ENCODE measurements at places on chromosomes 13 and 19.

DNA sequence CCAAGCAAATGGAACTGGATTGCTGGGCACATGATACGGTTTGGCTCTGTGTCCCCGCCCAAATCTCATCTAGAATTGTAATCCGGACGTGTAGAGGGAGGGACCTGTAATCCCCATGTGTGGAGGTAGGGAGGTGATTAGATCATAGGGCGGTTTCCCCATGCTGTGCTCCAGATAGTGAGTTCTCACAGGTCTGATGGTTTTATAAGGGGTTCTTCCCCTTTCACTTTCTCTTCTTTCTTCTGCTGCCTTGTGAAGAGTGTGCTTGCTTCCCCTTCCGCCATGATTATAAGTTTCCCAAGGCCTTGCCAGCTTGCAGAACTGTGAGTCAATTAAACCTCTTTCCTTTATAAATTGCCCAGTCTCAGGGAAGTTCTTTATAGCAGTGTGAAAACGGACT, 32.6 kb upstream of the MTIF3 start:
- DNase-seq, result no peak

GRCh38 chr19:4970558-4971423, 1.9 kb downstream of the KDM4B start:
- DNase-seq, result no peak

DNA sequence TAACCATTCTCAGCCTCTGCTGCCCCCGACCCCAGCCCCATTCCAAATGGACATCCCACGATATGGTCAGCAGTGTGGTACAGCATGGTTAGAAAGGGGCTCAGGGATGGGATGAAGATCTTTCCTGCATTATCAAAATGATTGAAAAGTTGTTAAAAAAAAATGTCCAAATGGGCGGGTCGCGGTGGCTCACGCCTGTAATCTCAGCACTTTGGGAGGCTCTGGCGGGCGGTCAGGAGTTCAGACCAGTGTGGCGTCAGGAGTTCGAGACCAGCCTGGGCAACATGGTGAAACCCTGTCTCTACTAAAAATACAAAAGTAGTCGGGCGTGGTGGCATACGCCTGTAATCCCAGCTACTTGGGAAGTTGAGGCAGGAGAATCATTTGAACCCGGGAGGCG, 54.3 kb upstream of the ZNF254 start:
- DNase-seq, result no peak

- DNase-seq, result no peak
These were observed 28.7 kb downstream of the STK24 start for GRCh38 chr13:98548230-98548629.

GRCh38 chr19:2306281-2306806, 1.6 kb downstream of the LINGO3 start:
- DNase-seq, result no peak

Data from activated T-helper 1 cell treated with anti-CD3 and anti-CD28 coated beads, Interleukin-2, amount 50 U/mL, for 16 hours (primary cell).